ENCODE measurements at places on chromosomes 5 and 9. TPM values are rescaled to one million over a fixed set of nuclear protein-coding genes. Genes with fewer than 3 reads are reported as not detected.
A peak's percentile ranks its signal among the peaks of the same experiment; 100 is the strongest.

DNA sequence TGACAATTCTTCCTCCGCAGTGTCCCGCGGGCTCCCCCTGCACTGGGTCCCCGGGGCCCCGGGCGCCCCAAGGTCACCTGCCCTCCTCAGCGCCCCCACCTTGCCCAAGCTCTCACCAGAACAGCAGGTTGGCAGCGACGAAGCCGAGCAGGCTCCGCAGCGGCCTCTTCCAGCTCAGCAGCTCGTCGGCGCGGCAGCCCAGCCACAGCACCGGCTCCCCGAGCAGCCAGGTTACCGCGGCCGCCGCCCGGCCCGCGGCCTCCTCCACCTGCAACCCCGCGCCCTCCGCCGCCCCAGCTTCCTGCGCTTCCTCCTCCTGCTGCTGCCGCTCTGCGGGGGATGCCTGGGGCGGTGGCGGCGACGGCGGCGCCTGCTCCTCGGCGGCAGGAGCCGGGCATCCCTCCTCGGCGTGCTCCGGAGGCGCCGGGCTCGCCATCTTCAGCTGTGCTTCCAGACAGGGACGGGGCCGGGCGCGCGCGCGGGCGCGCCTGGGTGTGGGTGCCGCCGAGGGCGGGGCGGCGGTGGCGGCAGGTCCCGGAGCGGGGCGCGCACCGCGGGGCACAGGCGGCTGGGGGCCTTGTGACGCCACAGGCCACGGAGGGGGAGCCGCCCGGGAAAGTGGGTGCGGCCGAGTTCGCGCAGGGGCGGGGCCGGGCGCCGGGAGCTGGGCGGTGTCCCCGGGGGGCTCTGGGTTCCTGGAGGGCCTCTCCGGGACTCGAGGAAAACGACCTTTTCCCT, at the start of gene RETREG1:
TSS of gene RETREG1 (minus strand) at position 462 of the 738 bp plus-strand sequence. CDS start at position 436, 26 bp downstream.
- no peaks in the 10 kb centered on the region for H3K27me3 ChIP-seq
- DNase-seq, result peak; percentile 57
- H3K4me3 ChIP-seq, result peak within 1 kb of the TSS; percentile 74
- peak within 1 kb of the TSS; percentile 80 for H3K27ac ChIP-seq
- no peaks in the 10 kb centered on the region for H3K36me3 ChIP-seq
- H3K4me1 ChIP-seq, result no peaks in the 10 kb centered on the region

CTXN3 gene
- not detected for total RNA-seq

- no peak for DNase-seq
- H3K4me1 ChIP-seq, result no peaks in the 10 kb centered on the region
- H3K27me3 ChIP-seq, result no peaks in the 10 kb centered on the region
- no peaks in the 10 kb centered on the region for H3K36me3 ChIP-seq
- no peak overlapping the region for H3K27ac ChIP-seq
Observed at GRCh38 chr9:117957267-117957666, 253.1 kb downstream of the TLR4 start.

ROPN1L gene
- 31.7 TPM for total RNA-seq

DNA sequence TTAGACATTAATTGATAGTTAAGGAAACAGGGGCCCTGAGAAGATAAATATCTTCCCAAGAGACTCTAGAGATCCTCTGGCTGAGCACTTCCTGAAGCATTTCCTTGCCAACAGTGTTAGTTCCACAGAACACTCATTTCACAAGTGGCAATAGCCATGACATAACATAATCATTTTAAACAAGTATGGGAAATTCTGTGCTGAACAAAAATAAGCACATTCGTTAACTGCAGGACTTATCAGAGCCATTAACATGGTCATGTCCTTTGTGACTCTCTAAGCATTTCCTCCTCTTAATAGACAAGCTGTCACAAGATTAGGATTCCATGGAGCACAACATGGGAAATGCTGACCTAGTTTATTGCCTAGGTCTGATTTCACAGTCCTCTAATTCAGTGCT, 184.9 kb downstream of the SNX18 start:
- H3K27ac ChIP-seq, result no peak overlapping the region
- DNase-seq, result peak; percentile 40
- peaks cover 24% of the 10 kb centered on the region for H3K4me1 ChIP-seq
- H3K36me3 ChIP-seq, result no peaks in the 10 kb centered on the region
- no peak overlapping the region for H3K4me3 ChIP-seq
- H3K27me3 ChIP-seq, result no peaks in the 10 kb centered on the region

DNA sequence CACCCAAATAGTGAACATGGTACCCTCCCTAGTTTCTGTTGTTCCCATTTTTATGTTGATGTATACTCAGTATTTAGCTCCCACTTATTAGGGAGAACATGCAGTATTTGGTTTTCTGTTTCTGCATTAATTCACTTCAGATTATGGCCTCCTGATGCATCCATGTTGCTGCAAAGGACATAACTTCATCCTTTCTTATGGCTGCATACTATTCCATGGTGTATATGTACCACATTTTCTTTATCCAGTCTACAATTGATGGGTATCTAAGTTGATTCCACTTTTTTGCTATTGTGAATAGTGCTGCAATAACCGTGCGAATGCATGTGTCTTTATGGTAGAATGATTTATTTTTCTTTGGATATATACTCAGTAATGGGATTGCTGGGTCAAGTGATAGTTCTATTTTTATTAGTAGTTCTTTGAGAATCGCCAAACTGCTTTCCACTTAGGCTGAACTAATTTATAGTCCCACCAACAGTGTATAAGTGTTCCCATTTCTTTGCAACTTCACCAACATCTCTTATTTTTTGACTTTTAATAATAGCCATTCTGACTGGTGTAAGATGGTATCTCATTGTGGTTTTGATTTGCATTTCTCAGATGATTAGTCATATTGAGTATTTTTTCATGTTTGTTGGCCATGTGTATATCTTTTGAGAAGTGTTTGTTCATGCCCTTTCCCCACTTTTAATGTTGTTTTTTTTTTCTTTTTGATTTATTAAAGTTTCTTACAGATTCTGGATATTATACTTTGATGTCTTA, 79.6 kb downstream of the SMIM15 start:
- H3K36me3 ChIP-seq, result no peaks in the 10 kb centered on the region
- no peaks in the 10 kb centered on the region for H3K27me3 ChIP-seq
- H3K4me3 ChIP-seq, result no peak overlapping the region
- no peak overlapping the region for H3K27ac ChIP-seq

GRCh38 chr9:20903212-20903611, 128.2 kb downstream of the HACD4 start:
- peaks cover 3% of the 10 kb centered on the region for H3K36me3 ChIP-seq
- no peak overlapping the region for H3K27ac ChIP-seq
- no peaks in the 10 kb centered on the region for H3K4me1 ChIP-seq
- no peaks in the 10 kb centered on the region for H3K27me3 ChIP-seq
- no peak overlapping the region for H3K4me3 ChIP-seq

DNA sequence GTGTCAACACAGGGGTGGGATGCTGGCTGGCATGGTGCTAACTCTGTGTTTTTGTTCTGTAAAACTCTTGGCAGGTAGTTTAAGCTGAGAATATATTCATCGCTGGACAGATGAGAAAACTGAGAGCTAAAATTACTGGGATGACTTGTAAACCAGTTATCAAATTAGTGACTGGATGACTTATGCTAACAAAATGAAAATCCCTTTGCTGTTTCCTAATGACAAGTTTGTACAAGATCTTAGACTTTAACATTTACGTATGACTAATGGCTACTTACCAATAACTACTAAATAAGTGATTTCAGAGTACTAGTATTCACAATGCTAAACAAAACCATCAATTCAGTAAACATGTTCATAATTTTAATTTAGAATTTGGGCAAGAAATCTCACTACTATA, 854.8 kb upstream of the ARRDC3 start:
- no peak for DNase-seq
- H3K4me3 ChIP-seq, result no peak overlapping the region
- no peaks in the 10 kb centered on the region for H3K4me1 ChIP-seq
- no peaks in the 10 kb centered on the region for H3K27me3 ChIP-seq

- H3K27ac ChIP-seq, result no peak overlapping the region
- DNase-seq, result no peak
- H3K4me3 ChIP-seq, result no peak overlapping the region
- H3K36me3 ChIP-seq, result no peaks in the 10 kb centered on the region
- no peaks in the 10 kb centered on the region for H3K27me3 ChIP-seq
Observed at GRCh38 chr9:92501671-92502393, 19.5 kb upstream of the ASPN start.

RETREG1 gene
- 6.8 TPM for total RNA-seq

ZNF883 gene
- 0.74 TPM for total RNA-seq

MLANA gene
- total RNA-seq, result not detected

- no peak overlapping the region for H3K4me3 ChIP-seq
- H3K27ac ChIP-seq, result no peak overlapping the region
- no peaks in the 10 kb centered on the region for H3K27me3 ChIP-seq
- no peak for DNase-seq
- H3K4me1 ChIP-seq, result no peaks in the 10 kb centered on the region
- H3K36me3 ChIP-seq, result peaks cover 2% of the 10 kb centered on the region
Observed at GRCh38 chr9:6686396-6686795, 40.9 kb upstream of the GLDC start.

DNA sequence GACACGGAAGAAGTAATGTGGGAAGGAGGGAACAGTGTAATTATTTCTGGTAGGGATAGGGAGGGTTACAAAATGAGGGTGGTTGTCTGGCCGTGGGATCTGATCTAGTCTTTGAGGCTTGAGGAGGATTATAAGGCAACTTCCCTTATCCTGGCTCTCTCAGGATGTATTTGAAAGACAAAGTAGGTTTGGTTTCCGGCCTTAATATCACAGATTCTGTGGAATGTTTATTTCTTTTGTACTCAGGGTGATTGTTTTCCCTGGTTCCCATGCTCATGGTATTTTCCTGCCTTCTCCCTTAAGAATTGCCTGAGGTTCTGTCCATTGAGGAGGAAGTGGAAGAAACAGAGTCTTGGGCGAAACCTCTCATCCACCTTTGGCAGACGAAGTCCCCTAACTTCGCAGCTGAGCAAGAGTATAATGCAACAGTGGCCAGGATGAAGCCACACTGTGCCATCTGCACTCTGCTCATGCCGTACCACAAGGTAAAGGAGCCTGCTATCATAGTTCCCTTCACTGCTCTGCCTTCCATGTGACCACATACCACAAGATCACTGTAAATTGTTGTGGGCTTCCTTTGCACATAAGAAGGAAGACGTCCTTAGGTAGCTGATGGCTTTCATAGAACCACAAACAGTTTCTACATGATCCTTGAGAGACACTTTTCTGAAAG, 253.8 kb downstream of the KDM4C start:
- peaks cover 10% of the 10 kb centered on the region for H3K36me3 ChIP-seq
- no peaks in the 10 kb centered on the region for H3K4me1 ChIP-seq
- H3K27me3 ChIP-seq, result no peaks in the 10 kb centered on the region
- H3K27ac ChIP-seq, result peak overlapping the region; percentile 7
- no peak overlapping the region for H3K4me3 ChIP-seq

IL5 gene
- total RNA-seq, result not detected

DNA sequence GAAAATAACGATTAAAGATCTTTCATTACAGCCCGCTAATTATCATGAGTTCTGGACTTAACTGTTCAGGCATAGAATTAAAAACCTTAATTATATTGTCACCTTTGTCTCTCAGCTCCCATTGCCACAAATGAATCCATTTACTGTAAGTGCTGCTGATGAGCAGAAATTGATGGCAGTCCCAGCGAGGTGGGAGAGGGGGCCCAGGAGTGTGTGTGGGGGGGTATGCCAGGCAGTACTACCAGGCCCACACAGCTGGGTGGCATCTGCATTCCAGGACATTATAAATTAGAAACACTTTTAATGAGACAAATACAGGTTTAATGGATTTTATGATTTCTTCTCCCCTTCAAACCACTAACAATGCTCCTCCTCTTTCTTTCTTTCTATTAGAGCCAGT, 196.0 kb downstream of the MELK start:
- no peak overlapping the region for H3K4me3 ChIP-seq
- no peak for DNase-seq
- peaks cover 4% of the 10 kb centered on the region for H3K27me3 ChIP-seq
- H3K36me3 ChIP-seq, result no peaks in the 10 kb centered on the region

DNA sequence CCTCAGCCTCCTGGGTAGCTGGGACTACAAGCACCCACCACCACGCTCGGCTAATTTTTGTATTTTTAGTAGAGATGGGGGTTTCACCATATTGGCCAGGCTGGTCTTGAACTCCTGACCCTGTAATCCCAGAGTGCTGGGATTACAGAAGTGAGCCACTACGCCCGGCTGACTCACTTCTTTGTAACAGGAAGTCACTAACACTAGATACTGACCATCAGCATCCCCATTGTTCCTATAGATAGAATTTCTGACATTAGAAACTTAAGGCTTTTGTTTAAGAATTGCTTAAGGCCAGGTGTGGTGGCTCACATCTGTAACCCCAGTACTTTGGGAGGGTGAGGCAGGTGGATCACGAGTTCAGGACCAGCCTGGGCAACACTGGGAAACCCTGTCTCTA, 42.2 kb downstream of the LEAP2 start:
- H3K27me3 ChIP-seq, result no peaks in the 10 kb centered on the region
- no peak for DNase-seq
- H3K27ac ChIP-seq, result no peak overlapping the region
- no peaks in the 10 kb centered on the region for H3K4me1 ChIP-seq
- H3K4me3 ChIP-seq, result no peak overlapping the region

DNA sequence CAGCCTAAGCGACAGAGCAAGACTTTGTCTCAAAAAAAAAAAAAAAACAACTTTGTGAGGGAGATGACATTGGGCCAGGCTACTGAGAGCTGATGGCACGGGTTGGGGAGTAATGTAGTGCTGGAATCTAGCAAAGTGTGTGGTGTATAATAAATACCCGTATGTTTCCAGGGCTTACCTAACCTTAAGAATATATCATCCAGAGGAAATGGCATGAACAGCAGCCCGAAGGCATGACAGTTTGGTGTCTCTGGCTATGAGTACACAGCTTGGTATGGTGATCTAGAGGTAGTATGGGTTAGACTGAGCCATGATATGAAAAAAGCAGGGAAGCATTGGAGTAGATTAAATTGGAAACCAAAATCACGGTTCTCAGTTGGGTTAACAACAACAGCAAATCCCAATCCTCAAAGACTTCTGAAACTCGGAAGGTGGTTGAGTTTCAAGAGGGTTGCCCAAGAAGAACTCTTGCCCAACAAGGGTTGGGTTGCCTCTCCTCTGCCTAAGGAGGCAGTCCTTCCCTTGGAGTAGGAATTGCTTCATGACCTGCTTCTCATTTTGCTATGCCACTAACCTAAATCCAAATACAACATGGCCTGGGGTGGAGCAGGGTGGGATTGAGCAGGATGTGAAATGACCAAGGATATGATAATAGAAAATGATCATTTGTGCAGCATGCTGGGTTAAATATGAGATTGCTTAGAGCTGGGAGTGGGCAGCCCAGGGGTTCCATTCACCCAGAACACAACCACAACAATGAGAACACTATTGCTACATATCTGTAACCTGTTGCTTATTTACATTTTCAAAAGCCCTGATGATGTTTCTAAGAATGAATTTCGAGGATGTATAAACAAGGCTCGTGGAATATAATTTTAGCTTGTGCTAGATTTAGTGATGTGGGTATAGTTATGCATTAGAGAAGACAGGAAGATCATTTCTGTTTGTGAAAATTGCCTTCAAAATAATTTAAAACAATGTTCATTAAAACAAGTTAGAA, 64.6 kb upstream of the ZFR start:
- no peak overlapping the region for H3K4me3 ChIP-seq
- H3K36me3 ChIP-seq, result no peaks in the 10 kb centered on the region
- DNase-seq, result no peak
- H3K27ac ChIP-seq, result no peak overlapping the region
- no peaks in the 10 kb centered on the region for H3K27me3 ChIP-seq

DAB2IP gene
- total RNA-seq, result 19.4 TPM
